CD4-positive, alpha-beta T cell (primary cell): ENCODE measurements at places on chromosomes 2 and 18.

DNA sequence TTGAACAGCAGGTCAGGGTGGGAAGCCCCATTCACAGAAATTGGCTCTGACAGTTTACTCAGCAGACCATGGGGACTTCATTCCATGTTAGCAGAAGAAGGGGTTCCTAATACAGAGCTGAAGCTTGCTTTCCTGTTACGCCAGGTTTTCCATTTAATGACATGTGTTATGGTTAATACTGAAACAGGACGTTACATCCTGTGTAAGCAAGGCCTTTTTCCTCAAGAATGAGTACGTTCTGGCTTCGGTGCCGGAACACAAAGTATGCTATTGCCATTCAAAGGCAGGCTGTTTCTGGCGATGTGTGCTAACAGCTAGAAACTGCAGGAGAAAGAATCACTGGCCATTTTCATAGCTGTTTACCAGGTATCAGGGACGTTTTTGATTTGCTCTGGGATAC is 190.4 kb downstream of the SNTG2 start:
- DNase-seq: no peak

DNA sequence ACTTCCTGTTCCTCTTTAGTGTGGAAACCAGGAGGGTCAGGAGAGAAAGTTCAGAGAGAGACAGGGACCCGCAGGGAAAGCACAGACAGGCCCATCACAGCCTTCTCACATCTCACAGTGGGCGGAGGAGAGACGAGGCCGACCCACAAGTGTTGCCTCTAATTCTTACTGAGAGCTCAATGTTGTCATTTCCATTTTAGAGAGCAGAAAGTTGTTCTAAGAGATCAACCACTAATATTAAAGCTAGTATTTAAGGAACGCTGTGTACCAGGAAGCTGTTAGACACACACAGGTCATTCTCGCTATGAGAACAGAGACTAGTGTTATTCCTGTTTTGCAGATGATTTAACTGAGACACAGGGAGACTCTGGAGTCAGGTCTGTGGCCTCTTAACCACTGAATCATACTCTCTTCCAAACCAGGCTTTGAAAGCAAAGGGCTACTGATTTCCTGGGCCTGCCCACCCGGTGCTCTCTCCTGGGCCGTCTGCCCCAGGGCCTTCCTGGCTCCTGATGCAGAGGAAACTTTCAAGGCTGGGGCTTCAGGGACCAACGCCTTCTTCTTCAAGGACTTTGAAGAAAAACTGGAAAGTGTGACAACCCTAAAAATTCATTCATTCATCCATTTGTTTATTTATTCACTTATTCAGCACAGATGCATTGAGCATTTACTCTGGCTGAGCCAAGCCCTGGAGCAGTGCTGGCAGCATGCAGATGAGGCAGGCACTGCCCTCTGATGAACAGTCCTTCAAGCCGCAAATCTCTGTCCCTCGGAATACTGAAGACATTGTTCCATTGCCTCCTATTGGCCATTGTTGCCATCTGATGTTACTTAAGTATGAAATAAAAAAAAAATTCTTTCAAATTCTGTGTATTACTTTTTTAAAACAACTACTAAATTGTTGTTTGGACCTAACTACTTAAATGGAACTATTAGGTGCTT is 37.2 kb upstream of the BIN1 start:
- no peak for DNase-seq

DNA sequence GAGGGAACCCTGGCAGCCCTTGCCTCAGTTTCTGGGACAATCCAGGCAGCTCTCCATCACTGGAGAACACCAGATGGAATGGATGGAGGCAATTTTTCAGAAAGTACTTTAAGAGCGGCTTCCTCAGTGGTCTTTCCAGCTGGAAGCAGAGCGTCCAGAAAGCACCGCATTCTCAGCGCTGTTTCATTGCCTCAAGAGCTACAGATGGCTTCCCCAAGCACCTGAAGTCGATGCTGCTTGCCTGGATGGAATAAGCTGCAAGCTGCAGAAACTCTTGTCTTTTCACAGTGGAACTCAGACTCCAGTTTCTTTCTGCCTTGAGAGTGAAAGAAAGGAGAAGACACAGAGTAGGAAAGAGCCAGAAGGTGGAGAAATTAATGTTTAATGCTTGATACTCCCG is 766.9 kb downstream of the TDRD15 start:
- no peak for DNase-seq

DNA sequence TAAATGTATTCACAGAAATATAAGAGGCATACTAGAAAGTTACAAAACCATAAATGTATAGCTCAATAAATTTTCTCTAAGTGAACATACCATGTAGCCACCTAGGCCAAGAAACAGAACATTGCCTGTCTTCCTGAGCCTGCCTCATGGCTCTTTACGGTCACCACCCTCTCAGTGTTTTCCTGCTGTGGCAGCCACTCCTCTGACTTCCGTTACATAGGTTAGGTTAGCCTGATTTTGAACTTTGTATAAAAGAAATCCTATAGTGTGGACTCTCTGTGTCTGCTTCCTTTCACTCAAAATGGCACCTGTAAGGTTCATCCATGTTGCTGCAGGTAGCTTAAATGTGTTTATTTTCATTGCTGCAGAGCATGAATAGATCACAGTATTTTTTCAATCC is 11.6 kb upstream of the ST3GAL5 start:
- peak; percentile 24 for DNase-seq

- DNase-seq: no peak
These were observed 45.8 kb downstream of the NEMP2 start for GRCh38 chr2:190488516-190489233.

GRCh38 chr2:171810422-171811244 is 83.4 kb downstream of the SLC25A12 start:
- DNase-seq: no peak

DNA sequence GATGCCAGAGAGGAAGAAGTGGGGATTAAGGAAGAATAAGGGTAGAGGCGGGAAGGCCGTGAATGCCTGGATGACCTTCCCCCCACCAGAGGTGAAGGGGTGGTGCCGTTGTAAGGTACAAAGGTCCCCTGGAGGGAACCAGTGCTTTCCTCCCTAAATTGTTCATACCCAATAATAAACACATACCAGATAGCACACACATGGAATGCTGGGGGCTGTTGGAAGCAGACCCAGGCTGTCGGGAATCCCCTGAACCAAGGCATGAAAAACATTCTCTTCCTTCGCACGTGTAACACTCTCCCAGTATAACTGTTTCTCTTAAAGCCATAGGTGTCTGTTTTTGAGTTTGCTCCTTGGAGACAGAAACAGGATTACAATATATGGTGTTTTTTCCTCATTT is 107.1 kb upstream of the CTAGE1 start:
- no peak for DNase-seq

DNA sequence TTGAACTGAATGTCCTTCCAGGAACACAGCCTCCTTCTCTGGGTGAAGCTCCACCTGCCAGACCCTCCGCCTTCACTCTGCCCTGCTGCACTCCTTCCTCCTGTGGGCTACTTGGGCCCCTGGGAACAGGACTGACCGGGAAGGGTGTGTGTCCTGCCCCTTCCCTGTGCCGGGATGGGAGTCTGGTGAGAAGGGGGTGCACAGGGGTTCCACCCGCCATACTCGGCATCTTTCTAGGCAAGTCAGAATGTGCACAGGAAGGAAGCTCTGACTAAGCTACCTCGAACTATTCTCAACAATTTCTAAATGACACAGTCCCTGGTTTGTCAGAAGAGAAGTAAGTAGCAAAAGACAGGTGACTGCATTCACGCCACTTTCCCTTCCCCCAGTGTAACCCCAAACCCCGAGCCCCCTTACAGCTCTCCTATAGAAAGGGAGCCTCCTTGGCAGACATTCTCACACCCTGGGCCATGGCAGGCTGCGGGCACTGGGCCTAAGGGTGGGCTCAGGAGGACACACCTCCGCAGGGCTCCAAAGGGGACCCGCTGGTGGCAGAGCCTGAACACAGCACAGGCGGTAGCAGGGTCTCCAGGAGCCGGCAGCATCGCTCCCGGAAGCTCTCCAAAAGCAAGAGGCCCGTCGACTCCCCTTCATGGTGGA is 184.1 kb downstream of the HDAC4 start:
- no peak for DNase-seq

DNA sequence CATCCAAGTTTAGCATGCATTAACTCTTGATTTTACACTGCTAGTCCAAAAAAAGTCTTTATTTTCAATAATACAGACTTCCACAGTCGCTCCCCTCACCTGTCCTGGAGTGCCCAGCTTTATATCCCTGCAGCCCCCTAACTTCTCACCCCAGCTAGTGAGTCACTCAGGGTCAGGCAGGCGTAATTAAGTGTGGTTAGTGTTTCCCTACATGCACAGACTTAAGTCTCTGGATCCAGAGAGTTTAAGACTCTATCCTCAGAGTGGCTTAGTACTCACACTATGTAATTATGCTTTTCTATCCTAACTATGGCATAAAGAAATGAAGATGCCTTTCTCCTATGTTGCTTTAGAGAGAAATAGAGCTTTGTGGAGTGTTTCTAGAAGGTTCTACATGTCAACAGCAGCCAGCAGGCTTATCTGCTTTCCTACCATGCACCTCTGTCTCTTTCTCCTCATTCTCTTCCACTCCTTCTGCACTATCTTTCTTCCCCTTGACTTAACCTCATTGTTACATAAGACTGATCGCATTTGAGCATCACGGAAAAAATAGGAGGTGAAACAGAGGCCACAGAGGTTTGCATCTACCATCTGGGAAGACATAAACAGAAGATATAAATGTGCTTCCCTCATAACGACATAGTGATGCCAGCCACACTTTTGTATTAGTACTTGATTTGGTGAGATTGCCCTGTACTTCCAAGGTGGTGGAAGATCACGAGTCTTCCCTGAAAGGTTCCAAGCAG is 34.4 kb upstream of the PMAIP1 start:
- DNase-seq: no peak

- DNase-seq: no peak
These were observed 31.2 kb upstream of the EDAR start for GRCh38 chr2:109020217-109020637.

DNA sequence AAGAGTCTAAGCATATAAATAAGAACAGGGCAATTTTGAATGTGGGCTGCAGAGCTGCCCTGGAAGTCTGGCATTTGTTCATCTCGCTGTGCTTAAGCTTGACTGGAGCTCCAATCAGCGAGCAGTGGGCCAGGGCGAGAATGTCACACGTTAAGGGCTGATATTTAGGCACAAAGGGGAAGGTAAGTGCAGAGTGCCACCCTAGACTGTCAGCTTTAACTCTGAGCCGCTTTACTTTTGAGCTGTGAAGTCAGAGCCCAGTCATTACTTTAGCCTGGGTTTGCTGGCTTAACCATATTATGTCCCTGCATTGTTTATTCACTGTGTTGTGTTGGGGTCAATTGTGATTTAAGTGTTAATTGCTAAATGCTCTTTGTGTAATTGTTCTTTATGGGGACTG is 236.1 kb upstream of the SIX3 start:
- DNase-seq: no peak

DNA sequence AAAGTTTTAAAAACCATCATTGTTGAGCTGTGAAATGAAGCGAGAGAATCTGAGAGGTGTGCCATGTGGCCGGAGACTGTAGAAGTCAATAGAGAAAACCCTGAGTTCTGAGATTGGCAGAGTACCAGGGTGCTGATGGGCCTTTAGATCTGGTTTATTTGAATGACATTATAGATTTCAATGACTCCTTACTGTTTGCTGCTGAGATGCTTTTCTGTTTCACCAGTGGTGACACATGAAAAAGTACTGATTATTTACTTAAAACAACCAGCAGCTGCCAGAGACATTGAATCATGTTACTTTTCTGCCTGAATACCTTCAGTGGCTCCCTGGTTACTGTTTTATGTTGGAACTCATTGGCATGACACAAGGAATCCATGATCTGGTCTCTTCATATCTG is 602.7 kb upstream of the ZNF804A start:
- no peak for DNase-seq

DNA sequence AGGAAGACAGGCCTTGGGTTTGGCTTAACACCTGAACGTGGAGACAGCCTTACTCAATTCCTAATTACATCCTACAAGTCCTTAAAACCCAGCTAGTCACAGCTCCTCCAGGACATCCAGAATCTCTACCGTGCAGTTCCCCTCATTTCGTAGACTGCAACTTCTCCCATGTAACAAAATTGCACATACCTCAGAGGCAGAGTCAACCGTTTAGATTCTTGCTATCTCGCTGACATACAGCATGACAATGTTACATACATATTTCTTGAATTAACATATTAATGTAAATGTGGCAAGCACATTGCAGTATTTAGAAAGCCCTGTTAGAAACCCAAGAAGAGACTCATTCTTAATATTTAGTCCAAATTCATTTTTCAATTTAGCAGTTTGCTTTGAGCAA is 358.7 kb downstream of the SETBP1 start:
- no peak for DNase-seq

GRCh38 chr2:60961457-60961856 is 56.1 kb upstream of the PEX13 start:
- no peak for DNase-seq

DNA sequence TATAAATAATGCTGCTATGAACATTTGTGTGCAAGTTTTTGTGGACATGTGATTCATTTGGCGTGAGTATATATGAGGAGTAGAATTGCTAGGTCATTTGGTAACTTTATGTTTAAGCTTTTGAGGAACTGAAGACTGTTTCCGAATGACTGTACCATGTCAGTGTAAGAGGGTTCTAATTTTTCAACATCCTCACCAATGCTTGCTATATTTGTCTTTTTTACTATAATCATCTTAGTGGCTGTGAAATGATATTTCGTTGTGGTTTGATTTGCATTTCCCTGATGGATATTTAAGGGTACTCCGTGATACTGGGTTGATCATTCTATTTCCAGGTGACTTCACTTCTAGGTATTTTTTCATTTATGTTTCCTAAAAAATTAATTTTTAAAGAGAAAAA is 241.1 kb downstream of the BCL2 start:
- no peak for DNase-seq

DNA sequence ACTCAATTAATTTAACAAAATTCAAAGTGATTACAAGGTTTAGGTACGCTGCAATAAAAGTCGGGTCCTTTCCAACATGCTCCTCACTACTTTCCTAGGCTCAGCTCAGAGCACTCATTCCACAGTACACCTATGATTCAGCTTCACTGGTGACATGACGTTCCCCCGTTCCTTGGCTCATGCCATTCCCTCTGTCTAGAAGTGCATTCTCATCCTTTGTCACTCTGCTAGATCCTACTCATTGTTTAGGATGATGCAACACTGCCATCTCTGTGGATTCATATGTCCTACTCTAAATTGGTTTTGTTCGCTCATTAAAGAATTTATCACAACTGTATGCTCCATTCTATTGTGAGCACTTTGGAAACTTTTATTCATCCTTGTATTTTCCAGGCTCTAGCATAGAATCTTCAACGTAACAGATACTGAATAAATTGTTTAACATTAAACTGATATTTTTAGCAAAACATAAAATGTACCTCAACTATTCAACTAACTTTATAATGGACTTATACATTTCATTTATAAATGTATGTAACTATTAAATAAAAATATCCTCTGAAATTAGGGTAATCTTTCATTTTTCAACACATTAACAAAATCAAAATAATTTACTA is 78.6 kb downstream of the FAM228A start:
- DNase-seq: no peak

- DNase-seq: no peak
These were observed 278.0 kb upstream of the HDAC4 start for GRCh38 chr2:239678666-239679296.

DNA sequence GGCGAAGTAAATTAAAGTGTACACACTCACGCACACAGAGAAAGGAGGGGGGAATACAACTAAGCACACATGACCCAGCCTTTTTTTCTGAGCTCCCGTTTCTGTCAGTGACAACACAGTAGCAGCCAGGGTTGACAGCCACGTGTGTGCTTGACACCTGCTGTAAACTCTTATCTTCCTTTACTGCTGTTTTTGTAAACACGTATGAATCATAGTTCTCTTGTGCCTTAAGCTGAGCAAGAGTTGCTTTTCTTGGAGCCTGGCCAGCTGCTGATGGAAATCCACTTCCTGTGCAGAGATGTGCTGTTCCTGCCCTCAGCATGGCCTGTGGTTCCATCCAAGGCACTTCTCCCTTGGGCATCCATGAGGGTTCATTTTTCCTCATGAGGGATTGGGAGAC is 561.9 kb downstream of the GALR1 start:
- DNase-seq: no peak
